ENCODE measurements at places on chromosomes 7 and 10.
A peak's percentile ranks its signal among the peaks of the same experiment; 100 is the strongest.

- DNase-seq, result no peak
These were observed 138.4 kb downstream of the PAXIP1 start for GRCh38 chr7:154864523-154864891.

GRCh38 chr10:31761156-31761555 is 167.5 kb downstream of the ARHGAP12 start:
- no peak for DNase-seq

DNA sequence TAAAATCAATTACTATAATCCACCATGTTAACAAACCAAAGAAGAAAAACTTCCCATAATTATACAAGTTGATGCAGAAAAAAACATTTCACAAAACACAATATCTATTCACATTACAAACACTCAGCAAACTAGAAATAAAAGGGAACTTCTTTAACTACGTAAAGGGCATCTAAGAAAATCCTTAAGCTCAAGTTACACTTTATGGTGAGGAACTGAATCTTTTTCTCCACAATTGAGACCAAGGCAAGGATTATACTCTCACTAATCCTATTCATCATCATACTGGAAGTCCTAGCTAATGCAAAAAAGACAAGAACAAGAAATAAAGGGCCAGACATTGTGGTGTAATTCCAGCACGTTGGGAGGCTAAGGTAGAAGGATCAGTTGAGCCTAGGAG is 159.9 kb downstream of the ZNF365 start:
- no peak for DNase-seq

DNA sequence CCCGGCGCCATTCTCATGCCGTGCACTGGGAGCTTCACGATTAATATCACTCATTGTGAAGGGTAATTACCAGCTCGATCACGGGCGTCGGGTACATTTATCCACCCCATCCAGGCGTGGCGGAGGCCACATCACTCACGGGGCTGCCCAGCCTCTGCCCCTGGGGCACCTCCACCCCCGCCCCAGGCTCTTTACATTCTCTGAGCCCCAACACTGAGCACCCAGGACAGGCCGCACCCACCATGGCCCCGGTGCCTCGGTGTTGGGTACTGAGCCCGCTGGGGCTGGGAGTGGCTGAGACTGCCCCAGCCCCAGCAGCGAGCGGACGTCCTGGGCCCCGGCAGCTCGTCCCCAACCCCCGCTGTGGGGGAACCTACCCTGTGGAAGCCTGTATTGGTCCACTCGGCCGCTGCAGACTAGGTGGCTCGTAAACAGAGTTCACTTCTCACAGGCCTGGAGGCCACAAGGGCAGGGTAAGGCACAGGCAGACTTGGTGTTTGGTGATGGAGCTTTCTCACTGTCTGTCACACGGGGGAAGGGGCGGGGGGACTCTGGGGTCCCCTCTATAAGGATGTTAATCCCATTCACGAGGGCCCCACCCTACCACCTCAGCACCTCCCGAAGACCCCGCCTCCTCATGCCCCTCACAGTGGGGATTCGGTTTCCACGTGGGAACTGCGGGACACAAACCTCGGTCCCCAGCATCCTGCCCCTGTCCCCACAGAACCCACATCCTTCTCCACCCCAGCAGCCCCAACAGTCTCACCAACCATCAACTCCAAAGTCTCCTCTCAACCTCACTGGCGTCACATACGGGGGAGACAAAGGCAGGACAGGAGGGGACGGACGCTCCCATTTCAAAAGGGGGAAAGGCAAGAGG is 184.1 kb downstream of the ELFN1 start:
- DNase-seq, result peak; percentile 9

DNA sequence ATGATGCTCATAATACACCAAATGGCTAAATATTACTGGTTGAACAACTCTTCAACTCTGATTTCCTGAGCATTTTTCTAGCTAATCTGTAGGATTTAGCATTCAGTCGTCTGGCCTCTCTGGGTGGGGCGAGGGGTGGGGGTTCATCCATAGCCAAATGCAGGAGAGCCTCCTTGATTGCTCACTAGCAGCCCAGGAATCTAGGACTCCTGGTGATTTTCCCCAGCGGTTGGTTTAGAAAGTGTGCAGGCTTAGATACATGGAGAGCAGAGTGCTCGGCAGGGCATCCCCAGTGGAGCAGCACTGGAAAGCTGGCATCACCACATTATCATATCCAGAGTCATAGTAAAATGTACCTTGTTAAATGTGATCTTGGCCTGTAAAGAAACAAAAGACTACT is 136.1 kb downstream of the DYNC1I1 start:
- no peak for DNase-seq

Data from femur (tissue), 1 donor.